ENCODE measurements at places on chromosomes 3 and 15.

DNA sequence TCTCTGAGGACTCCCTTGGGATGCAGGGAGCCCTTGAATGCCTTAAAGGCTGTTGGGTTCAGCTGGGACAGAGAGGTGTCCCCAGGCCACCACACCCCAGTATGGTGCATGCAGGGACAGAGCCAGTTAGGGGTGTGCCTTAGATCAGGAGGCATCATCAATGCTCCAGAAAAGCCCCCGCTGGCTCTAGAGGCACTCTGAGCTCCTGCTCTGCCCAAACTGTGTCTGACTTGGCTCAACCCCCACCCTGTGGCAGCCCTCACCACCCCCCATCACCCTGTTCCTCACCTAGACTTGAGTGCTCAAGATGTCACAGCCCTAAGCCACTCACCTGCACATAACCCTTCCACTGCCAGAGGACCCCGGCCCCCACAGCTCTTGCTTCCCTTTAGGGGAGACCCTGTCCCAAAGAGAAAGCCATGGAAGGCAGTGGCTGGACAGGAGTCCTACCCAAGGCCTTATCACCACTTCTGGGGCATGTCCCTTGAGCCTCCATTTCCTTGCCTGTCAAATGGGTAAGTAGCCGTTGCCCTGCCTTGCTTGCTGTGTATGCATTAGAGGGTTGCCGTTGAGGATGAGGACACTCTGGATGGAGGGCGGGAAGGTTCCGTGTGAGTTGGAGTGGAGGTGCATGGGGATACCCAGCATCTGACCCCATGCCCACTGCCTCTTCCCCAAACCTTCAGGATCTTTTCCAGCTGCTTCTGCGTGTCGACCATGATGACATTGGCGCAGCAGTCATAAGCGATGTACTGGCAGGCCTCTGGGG lies 41.4 kb downstream of the ACSBG1 start:
- peak; percentile 37 for DNase-seq

DNA sequence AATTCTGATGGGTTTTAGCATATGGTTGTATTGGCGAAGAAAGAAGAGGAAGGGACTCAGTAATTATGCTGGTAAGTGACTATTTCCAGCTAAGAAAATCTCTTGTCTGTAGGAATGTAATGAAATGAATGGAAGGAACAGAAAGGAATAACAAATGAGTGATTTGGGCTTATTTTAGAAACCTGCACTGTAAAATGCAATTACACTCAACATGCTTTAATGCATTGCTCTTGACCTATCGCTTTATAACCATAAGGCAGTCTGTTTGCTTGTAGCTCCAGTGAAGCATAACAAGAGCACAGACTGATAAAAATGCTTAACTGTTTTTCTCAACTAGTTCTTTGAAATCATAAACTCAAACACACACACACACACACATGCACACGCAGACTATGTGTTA lies 549.0 kb downstream of the ROBO2 start:
- DNase-seq, result no peak

DNA sequence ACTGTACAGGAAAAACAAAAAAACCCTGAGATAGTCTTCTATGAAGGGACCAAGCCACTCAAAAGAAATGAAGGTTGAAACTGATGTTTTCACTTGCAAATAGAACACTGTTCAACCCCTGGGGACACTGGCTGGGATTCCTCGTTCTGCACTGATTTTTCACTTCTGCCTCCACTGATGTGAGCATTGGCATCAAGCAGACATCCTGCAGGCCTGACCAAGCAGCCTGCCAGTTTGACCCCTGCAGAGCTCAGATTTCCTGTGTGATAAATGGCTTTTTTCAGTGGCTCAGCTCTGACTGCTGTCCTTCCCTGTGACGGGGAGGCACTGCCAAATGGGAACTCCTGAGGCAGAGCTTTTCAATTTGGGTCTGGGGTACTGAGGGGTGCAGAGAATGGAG lies 50.0 kb downstream of the RASGRP1 start:
- DNase-seq, result no peak

DNA sequence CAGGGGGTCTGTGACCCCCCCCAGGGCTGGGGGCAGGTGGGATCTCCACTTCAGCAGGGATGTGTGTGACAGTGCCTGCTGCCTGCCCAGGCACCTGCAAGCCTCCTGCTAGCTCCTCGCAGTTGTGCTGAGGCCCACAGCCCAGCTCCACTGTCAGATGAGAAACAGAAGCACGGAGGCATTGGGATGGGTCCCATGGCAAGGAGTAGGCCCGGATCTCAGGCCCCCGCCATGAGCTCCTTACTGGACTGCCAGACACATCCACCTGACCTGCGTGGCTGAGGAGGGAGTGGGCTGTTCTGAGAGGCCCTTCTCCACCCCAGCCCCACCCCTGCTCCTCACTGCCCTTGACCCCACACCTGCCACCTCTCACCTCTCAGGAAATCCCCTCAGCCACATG lies 18.2 kb upstream of the SKOR1 start:
- DNase-seq, result no peak

GRCh38 chr15:84552896-84553295 lies 47.9 kb upstream of the ZSCAN2 start:
- DNase-seq, result no peak

DNA sequence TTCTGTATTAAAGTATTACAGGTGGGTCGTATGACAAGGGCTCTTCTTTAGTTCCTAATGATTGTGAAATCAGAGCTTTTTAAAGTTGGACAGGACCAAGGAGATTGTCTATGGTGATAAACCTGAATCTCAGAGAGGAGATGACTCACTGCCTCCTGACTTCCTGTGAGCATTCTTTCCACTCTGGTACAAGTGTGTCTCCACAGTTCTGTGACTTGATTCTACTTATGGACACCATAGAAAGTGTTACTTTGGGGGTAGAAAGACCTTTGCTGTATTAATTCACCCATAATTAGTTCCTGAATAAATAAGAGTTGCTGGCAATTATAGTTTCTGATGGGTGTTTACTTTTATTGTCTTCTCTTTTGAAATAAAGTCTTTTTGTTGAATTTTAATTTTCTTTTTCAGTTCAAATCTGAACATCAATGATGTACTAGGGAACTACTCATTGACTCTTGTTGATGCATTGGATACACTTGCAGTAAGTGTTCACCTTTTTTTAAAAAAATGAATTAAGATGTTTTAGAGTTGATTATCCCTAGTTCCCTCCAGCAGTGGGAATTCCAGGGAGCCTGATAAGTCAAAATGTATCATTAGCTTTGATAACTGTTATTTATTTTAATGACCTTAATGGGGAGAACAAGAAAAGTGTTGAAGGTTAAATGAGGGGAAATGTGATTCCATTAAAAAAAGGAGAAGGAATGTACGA lies 7.4 kb downstream of the EDEM1 start:
- DNase-seq, result no peak

- no peak for DNase-seq
Measured at GRCh38 chr3:138774529-138775253, 60.0 kb downstream of the PIK3CB start.

- DNase-seq, result no peak
Measured at GRCh38 chr15:58049520-58050227, 15.8 kb downstream of the ALDH1A2 start.

- no peak for DNase-seq
Measured at GRCh38 chr3:181687731-181688130, 24.0 kb upstream of the SOX2 start.

DNA sequence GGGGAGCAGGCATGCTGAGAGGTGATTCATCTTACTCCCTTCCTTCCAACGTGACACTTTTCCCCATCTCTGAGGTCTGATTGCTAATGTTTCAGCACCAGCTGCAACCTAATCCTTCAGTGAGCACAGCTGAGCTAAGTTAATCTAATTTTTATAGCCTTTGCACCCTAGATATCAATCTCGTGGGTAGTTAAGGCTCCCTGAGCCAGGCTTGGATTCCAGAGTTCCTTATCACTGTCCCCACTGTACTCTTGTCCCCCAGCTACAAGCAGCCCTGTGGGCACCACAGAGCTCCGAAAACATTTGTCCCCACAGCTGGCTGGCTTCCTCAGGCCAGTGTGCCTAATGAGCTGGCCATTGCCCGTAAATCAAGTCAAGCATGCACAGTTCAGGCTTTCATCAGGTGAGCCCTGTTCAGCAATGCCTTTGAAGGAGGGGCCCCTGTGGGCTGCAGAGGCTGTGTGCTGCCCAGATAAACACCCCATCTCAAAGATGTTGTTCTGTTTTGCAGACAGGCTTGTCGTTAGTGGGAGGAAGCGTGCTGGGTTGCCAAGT lies 376.9 kb upstream of the RASGRP1 start:
- DNase-seq, result no peak

- no peak for DNase-seq
Measured at GRCh38 chr3:10783360-10784351, 32.4 kb upstream of the SLC6A11 start.

DNA sequence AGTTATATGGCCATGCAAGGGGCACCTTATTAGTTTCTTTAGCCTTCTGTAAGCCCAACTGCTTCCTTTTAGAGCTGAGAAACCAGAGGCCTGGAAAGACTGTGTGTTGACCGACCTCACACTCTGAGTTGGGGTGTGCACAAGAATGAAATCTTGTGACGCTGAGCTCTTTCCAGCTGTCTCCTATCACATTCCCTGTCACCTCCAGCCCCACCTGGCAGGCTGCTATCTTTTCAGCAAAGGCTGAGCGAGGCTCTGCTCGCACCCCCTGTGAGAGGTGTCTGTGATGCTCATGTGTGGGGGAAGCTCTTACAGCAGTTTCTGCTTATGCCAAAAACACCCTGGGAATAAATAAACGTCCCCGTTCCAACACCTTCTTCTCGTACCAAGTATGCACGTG lies 27.0 kb upstream of the LPP start:
- no peak for DNase-seq

- DNase-seq, result no peak
Measured at GRCh38 chr3:58804914-58805313, 138.3 kb upstream of the FAM3D start.

- DNase-seq, result no peak
Measured at GRCh38 chr3:149266736-149267135, 45.1 kb upstream of the CP start.

DNA sequence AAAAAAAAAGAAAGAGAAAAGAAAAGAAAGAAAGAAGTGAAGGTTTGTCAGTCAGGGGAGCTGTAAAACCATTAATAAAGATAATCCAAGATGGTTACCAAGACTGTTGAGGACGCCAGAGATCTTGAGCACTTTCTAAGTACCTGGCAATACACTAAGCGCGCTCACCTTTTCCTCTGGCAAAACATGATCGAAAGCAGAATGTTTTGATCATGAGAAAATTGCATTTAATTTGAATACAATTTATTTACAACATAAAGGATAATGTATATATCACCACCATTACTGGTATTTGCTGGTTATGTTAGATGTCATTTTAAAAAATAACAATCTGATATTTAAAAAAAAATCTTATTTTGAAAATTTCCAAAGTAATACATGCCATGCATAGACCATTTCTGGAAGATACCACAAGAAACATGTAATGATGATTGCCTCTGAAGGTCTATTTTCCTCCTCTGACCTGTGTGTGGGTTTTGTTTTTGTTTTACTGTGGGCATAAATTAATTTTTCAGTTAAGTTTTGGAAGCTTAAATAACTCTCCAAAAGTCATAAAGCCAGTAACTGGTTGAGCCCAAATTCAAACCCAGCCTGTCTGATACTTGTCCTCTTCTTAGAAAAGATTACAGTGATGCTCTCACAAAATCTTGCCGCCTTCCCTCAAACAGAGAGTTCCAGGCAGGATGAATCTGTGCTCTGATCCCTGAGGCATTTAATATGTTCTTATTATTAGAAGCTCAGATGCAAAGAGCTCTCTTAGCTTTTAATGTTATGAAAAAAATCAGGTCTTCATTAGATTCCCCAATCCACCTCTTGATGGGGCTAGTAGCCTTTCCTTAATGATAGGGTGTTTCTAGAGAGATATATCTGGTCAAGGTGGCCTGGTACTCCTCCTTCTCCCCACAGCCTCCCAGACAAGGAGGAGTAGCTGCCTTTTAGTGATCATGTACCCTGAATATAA lies 2.0 kb downstream of the B2M start:
- no peak for DNase-seq

DNA sequence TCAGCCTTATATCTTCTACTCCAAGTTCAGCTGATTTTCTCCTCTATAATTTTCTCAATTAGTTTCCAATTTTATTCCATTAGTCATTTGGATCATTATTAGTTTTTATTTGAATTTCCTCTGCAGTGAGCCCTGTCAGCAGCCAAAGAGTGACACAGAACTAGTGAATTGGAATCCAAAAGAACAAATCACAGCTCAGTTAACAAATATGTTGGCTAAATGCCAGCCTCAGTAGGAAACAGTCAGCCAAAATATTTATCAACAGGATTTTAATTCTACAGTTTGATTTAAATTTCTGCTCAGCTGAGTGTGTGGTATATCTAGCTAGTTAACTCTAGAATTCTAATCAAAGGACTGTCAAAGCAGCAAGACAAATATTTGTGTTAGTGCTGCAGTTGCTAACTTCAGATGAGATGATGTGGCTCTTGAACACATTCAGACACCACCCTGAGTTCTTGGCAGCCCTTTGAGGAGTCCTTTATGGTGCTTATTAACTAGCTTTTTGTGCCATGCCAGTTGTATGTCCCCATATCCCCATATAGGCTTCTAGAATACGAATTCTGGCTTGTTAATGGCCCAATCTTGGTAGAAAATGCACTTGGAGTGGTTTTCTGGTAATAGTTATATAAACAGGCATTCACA lies 194.5 kb downstream of the CPNE4 start:
- no peak for DNase-seq

DNA sequence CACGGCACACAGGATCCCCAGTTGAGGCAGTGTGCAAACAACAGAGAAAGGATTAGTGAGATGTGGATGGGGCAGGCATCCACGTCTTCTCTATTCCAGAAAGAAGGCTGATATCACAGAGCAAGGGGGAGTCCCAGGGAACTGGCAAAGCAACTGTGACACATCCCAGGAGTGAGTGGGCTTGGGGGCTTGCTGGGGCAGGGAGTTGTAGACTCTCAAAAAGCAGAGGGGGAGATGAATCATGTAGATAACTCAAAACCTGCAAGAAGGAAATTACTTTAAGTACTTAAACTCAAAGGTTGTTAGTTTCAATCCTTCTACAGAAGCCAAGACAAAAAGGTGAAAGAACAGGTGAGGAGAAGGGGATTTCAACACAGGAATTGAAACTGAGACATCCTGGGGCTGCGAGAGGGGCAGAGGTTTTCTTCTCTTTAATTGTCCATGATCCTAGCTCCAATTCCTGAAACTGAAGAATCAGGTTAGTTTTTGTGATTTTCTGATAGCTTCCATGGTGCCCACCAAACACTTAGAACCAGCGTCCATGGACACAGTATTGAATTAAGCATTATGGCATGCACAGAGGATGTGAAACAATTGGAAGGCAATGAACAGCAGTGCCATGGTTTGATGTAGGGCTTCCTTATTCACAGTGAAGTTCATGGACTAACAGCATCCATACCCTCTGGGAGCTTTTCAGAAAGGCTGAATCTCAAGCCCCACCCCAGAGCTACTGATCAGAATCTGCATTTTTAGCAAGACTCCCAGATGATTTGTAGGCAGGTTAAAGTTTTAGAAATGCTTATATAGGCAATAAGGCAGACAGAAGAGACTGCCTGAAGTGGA lies 52.0 kb downstream of the CCR3 start:
- DNase-seq, result no peak
